SJSA1 (cell line): ENCODE measurements at places on chromosomes 6 and 20. TPM values are rescaled to one million over a fixed set of nuclear protein-coding genes. Genes with fewer than 3 reads are reported as not detected.

The PRDM1 gene
- 0.84 and 1.3 TPM in 2 replicates for total RNA-seq

The PROKR2 gene
- total RNA-seq = not detected in 2 replicates

The SPATA2 gene
- total RNA-seq = 2.5 and 3.5 TPM in 2 replicates

The ZC2HC1B gene
- not detected in 2 replicates for total RNA-seq

The CFB gene
- total RNA-seq = 0.50 and 0.58 TPM in 2 replicates

The EPM2A gene
- total RNA-seq = 3.4 and 6.2 TPM in 2 replicates

The DEFB114 gene
- not detected in 2 replicates for total RNA-seq

GRCh38 chr20:54497931-54498718, 22.7 kb downstream of the DOK5 start:
- DNase-seq = no peak

DNA sequence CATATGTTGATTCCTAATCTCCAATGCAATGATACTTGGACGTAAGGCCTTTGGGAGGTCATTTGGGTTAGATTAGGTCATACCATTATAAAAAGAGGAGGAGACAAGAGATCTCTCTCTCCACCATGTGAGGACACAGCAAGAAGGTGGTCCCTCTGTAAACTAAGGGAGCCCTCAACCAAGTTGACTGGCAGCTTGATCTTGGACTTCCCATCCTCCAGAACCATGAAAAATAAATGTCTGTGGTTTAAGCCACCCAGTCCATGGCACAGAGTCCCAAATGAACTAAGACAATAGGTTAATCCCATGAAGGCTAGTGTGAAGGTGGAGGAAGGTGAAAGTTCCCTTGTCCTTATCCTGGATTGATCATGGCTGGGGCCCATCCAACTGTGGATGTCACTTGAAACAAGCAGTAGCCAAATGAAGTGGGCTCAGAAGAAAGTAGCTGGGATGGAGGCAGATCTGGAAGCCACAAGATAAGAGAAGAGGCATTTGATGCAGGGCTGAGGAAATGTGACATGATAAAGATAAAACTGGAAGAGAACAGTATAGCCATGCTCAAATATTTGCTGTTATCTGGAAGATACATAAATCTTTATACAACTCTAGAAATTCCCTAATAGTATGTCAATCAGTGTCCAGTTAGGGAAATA, 99.9 kb downstream of the BANF2 start:
- DNase-seq = no peak

DNA sequence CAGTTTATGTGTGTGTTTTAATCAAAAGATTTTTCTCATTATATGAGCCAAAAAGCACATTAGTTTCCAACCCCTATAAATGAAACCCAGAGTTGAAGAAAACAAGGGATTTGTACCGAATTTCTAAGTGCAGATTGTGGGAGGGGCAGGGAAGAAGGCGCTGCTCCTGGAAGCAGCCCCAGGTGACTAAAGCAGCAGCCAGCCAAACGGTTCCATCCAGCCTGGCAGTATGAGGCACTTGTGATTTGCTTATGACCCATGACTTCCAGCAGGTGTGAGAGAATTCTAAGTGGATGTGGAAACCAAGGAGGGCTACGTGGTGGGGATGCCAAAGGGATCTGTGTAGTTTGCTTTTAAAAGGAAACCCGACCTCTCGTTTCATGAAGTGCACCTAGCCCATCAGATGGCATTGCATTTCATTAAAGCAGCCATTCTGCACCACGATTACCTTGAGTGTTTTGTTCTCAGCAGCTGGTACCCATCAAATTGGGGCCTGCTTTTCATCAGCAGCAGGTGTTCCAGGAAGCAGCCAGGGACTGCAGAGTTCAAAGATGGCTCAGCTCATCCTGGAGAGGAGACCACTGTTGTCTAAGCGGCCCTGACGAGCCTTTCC, 79.1 kb downstream of the DTD1 start:
- DNase-seq = no peak

GRCh38 chr20:18001131-18001921, 32.5 kb downstream of the MGME1 start:
- no peak for DNase-seq

- no peak for DNase-seq
These were observed 70.5 kb downstream of the NINL start for GRCh38 chr20:25514747-25515340.

DNA sequence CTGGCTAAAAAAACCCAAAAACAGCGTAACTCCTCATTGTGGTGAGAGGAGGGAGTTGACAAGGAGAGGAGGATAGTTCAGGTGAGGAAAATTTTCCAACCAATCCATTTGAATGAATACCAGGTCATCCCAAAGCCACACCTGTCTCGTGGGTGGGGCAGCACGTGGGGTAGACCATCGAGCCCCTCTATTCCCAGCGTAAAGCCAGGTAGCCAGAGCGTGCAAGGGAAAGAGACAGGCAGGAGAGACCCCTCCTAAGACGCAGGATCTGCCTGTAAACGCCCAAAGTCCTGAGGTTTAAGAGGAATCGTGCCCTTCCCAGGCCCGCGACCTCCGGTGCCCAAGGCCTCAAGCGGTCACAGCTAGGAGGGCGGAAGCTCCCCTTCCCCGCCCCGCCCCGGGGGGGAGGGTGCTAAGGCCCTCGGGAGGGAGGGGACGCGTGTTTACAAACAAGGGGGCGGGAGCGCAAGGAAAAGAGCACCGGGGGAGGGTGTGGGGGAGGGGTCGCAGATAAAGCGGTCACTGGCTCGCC, 712 bp downstream of the RXRB start:
- DNase-seq = no peak

- DNase-seq = no peak
These were observed 6.9 kb upstream of the PRND start for GRCh38 chr20:4714818-4715217.

- DNase-seq = peak; percentile 91
These were observed 11.8 kb downstream of the TMEM14B start for GRCh38 chr6:10759312-10759839.

- DNase-seq = no peak
These were observed 85.8 kb downstream of the ZFP64 start for GRCh38 chr20:52105442-52106422.

DNA sequence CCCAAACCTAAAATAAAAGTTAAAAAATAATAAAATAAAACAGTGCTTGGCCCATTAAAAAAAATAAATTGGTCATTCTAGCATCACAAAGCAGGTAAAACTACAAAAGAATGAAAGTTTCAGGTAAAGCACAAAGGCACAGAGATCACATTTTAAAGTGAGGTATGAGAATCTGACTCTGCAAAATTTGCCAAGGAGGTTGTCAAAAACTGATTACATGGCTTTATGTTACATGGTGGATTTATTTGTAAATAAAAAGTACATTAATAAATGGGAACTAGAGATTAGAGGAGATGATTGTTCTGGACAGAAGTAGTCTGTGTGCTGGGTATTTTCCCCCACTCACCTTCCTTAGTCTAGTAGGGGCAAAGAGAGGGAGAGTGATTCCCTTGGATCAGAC, 24.2 kb upstream of the ATXN1 start:
- DNase-seq = no peak

GRCh38 chr20:17875106-17875980, 93.3 kb downstream of the SNX5 start:
- peak; percentile 57 for DNase-seq

DNA sequence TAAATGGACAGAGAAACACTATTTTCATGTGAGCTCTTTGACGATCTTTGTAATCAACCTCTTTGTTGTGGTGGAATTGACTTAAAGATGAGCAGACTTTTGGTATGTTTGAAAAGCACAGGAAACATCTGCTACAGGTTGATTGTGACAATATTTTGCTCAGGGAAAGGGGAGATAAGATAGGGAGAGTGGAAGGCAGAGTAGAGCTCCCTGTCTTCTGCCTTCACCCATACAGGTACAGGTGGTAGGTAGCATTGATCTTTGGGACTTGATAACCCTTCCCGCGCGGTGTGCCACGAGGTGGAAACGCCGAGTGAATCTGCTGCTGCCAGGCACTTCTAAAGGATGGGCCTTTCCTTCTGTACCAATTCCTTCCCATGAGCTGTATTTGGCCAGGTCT, 183.6 kb downstream of the UTRN start:
- DNase-seq = no peak

DNA sequence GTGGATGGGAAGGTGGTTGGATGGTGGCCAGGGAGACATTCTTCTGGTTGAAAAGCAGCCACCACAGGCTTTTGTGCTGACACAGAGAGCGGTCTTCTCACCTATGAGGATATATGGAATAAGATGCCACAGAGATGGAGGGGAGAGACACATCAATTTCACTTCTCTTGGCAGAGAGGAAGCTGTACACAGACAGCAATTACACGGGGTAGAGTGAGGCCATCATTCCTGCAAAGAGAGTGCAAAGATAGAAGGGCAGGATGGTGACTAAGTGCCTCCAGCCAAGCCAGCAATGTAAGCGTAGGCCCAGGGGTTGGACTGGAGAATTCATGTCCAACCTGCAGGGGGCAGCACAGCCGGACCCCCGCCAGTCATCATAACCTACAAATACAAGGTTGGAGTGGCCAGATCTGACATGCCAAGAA, 56.4 kb downstream of the NRN1 start:
- DNase-seq = no peak

- no peak for DNase-seq
These were observed 10.6 kb downstream of the MYLK2 start for GRCh38 chr20:31829731-31830130.

DNA sequence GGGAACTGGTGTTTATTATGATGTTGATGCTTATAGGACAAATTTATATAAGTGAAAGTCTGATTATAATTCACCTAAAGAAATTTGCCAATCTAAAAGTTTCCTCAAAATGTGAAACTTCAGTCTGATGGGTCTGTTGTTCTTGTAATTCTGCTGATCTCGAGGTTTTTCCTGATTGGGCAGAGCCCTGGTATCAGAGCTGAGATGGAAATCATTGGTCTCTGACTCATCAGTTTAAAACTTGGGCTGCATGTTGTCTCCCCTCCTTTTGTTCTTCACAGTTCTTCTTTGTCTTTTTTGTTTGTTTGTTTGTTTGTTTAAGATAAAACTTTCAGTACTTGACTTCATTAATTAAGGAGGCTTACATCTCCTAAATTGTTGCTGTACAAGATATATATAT, 5.9 kb downstream of the SMAP1 start:
- DNase-seq = no peak

- DNase-seq = no peak
These were observed 3.5 kb downstream of the MCM9 start for GRCh38 chr6:118931436-118931835.

DNA sequence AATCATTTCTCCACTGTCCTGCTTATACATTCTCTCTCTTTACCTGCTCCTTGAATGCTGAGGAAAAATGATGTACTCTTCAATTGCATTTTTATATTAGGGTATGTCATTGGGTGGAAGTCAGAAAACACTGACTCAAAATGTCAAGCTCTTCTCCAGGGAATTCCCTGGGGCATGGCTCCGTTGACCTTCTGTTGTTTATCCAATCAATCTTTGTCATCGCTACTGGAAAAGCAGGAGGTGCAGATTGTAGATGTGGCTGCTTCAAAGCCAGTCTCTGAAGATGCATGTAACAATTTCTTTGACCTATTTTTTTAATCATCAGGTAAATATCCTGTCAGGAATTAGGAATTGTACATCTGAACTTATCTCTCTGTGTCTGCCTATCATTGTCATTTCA, 63.9 kb upstream of the TENT5A start:
- DNase-seq = no peak

DNA sequence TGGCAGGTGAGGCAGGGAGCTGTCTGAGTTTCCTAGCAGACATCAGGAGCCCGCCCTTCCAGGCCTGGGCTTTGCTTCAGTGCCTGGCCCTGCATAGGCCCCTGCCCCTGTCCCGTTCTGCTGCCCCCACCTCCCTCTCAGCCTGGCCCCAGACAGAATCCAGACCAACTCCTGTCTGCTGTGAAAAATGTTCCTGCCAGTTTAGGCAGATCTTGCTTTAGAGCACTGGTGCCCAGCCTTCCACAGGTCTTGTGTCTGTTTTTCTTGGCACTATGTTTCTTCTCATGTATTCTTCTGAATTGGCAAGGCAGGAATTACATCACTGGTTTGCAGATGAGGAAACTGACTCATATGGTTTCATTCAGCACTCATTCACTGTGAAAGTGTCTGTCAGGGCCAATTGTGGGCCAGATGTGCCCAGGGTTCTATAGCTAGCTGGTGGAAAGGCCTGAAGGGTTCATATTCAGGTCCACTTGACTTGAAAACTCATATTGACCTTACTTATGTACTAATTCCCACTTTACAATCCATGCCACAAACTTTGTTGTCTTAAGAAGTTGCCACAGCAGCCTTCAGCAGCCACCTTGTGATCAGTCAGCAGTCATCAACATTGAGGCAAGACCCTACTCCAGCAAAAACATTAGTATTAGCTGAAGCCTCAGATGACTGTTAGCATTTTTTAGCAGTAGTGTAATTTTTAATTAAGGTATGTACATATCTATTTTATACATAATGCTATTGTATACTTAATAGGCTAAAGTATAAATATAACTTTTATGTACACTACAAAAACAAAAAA, 40.5 kb downstream of the HLA-F start:
- DNase-seq = no peak

DNA sequence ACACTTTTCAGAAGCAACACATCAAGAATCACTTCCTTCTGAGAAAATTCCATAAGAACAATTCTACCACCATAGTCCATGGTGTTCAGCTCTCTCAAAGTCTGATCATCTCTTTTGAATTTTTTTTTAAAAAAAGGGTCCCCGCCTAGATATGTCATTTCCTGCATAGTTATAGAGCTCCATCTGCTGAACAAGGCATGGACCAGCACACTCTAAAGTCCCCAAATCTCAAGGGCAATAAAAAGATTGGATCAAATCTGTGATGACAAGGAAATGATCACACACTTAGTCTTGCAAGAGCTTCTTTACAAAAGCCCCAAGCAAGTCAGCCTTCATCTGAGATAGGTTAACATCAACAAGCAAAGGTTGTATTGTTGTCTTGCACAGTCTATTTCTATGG, 100.7 kb upstream of the STMND1 start:
- DNase-seq = no peak
